Stromal cell of bone marrow (primary cell): ENCODE measurements at places on chromosomes 16 and 17.

GRCh38 chr16:2471016-2471652, at the start of gene NTN3:
TSS of gene NTN3 (plus strand) at chr16:2471297. CDS start at chr16:2471702, 405 bp downstream.
- DNase-seq, result no peak

- peak; percentile 38 for DNase-seq
Measured at GRCh38 chr16:28863929-28864793, 518 bp downstream of the SH2B1 start.

- no peak for DNase-seq
Measured at GRCh38 chr16:88651276-88651988, 579 bp upstream of the CYBA start.

DNA sequence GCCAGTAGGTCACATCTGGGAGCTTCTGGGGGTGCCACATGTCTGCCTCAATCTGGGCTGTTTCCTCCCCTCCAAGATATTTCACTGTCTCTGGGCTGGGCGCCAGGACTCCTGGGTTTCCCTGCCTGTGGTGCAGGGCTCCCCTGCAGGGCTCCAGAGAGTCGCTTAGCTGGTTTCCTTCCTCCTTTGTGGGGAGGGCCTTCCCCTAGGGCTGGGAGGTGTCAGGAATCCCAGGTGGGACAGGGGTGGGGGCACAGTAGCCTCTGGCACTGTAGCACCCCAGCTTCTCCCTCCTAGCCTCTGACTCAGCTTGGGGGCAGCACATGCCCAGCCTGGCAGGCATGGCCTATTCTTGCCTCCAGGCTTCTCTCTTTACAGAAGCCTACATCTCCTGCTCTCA, 2.6 kb downstream of the RARA start:
- no peak for DNase-seq

DNA sequence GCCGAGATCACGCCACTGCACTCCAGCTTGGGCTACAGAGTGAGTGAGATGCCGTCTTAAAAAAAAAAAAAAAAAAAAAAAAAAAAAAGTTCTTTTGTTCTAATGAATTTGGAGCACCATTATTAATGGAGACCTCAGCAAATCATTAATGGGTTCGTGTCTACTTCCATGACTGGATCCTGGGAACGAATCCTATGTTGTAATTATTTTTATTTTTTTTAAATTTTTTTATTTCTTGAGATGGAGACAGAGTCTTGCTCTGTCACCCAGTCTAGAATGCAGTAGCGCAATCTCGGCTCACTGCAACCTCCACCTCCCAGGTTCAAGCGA, 30.7 kb downstream of the SPOP start:
- DNase-seq, result no peak

DNA sequence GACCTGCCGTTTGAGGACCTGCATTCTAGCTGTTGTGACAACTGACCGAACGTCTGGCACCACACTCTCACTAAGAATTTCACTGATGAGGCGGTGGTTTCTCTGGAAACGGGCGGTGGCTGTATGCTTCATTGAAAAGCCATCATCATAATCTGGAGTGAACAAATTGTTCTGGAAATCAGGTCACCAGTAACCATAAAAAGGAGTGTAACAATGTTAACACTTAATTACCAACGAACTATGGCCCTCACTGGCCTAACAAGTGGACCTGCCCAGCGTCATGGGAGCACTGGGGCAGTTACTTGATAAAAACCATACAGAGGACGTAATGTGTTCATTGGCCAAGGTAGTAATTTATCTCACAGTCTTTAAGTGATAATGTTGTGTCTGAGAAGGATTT, 15.4 kb downstream of the SMARCE1 start:
- DNase-seq, result no peak

GRCh38 chr17:69723316-69723715, 308.8 kb downstream of the MAP2K6 start:
- no peak for DNase-seq

- DNase-seq, result no peak
Measured at GRCh38 chr17:22203208-22203715, 510.9 kb downstream of the KCNJ18 start.

DNA sequence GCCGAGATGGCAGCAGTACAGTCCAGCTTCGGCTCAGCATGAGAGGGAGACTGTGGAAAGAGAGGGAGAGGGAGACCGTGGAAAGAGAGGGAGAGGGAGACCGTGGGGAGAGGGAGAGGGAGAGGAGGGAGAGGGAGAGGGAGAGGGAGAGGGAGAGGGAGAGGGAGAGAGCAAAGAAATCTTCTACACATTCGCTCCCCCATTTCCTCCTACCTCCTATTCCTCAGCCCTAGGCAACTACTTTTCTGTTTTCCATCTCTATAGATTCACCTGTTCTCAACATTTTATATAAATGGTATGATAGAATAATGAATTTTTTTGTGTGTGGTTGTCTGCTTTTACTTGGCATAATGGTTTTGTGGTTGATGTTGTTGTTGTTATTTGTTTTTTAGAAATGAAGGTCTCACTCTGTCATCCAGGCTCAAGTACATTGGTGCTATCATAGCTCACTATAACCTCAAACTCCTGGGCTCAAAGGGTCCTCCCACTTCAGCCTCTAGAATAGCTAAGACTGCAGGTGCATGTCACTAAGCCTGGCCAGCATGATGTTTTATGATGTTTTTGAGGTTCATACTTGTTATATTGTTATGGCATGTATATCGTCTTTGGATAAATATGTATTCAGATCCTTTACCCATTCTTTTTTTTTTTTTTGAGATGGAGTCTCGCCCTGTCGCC, 6.0 kb upstream of the PRPF8 start:
- DNase-seq, result no peak

GRCh38 chr16:57615813-57616212, 12.6 kb upstream of the ADGRG1 start:
- no peak for DNase-seq

DNA sequence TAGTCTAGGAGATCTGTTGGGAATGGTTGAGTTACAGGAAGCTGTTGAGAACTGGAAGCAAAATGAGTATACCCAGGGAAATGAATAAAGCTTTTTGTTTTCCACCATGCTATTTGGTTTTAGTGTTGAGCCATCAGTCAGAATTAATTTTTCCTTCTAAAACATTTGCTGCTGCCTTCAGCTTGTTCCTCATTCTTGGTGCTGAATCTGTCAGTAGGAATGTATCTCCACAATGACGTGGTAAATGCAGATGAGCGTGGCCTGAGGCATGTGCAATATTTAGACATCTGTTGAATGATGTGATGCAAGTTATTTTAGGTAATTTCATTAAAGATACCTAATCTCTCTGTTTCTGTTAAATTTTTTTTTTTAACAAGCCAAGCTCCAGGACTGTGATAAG, 10.9 kb downstream of the HAPSTR1 start:
- DNase-seq, result peak; percentile 53

DNA sequence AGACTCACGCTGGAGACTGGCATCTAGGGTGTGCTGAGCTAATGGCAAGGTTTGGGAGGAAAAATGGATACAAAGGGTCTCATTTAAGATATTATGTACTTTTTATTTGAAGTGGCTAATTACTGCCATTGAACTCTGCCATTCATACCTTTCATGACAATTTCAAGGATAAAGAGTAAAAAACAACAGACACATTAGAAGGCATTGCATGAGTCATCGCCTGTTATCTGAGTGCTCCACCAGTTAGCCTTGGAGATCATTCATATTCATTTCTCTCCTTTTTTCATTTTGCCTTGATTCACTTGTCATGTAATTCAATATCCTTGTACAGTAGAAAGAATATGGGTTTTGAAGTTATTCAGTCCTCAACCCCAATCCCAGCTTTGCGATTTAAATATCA, 109.5 kb downstream of the CDH8 start:
- DNase-seq, result no peak

DNA sequence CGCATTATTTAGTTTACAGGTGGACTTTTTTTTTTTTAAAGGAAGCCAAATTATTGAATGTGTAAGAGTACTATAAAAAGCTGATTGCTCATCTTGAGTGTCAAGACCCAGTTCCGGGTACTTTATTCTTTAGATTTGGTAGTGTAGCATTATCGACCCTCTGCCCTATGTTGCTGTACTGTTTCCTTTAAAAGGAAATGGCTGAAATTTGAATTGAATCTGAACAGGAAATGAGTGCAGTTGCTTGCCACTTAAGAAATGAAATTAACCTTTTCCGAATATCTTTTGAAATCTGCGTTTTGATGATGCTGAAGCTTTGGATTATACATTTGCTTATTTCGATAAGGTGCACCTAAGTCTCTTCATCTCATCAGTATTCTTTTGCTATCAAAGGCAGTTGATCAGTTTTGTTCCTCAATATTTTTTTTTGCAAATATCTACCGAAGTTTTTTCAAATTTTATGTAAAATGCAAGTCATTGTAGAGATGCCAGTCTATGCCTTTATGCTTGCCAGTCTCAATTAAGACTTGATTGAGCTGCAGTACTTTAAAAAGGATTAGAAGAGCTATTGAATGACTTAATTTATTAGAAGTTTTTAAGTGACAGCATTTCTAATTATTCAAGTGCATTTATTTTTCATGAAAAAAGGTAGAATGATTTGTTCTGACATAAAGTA, 1.8 kb downstream of the GGNBP2 start:
- no peak for DNase-seq

DNA sequence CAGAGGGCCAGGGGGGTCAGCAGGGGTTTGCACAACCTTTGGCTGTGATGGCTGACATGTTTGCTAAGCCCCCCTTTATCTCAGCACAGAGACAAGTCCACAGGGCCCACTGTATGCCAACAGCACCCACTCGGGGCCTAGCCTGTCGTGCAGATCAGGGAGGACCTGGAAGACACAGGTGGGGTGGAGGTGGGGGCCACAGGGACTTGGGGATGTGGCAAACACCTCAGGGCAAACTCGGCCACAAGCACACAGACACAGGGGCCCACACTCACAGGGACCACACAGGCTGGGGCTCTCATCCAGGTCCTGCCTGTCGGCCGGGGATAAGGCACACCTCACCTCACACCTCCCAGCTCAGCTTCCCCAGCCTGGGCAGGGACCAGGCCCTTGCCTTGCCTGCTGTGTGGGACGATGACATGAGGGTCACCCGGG, 87.9 kb downstream of the C16orf78 start:
- DNase-seq, result no peak

DNA sequence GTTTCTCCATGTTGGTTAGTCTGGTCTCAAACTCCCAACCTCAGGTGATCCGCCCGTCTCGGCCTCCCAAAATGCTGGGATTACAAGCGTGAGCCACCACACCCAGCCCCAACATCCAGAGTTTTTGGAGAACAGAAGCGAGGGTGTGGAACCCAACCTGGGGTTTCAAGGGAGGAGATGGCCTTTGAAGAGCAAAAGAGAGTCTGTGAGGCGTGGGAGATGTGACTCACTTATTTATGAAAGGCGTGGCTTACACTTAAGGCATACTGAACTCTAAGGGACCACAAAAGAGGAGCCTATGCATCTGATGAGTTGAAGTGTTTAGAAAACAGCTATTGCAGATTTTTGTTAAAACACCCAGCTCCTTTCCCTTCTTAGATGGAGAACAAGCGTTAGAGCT, 18.9 kb downstream of the ARSG start:
- no peak for DNase-seq

DNA sequence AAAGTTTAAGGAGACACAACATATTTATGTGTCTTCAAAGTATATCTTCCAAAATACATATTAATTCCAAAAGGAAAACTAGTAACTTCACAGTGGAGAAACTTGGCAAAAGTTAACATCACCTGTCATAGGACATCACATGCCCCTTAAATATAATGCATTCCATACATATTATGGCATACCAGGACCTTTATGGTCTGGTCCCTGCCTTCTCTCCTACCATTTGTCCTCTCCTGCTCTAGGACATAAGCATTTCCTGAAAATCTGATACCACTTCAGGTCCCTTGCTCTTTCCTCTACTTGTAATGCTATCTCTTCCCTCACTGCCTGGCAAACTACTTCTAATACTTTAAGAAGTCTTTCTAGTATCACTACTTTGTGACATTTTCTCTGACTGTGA, 168.1 kb upstream of the RBL2 start:
- DNase-seq, result no peak

GRCh38 chr17:44913676-44914075, 1.6 kb downstream of the GFAP start:
- DNase-seq, result no peak

DNA sequence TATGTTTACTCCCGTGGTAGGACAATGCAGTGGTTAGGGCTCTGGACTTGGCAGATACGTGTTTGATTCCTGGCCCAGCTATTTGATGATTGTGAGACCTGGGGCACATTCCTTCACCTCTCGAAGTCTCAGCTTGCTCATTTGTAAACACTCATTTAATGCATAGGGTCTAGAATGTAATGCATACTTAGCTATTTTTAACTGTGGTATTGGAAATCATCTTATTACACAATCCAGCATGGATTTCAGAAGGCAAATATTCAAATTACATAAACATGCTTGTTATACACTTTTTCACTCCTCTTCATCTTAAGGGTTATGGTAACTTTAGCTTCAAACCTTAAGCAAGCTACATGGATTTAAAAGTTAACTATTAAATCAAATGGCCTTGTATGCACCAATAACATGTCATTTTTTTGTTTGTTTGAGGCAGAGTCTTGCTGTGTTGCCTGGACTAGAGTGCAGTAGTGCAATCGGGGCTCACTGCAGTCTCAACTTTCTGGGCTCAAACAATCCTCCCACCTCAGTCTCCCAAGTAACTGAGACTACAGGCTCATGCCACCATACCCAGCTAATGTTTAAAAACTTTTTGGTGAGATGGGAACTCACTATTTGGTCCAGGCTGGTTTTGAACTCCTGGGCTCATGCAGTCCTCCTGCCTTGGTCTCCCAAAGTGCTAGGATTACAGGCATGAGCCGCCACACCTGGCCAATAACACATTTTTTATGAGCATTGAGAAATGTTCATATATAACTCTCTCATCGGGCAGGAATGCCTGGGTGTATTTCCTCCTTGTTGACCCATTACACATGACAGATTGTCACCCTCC, 52.5 kb downstream of the VAT1L start:
- DNase-seq, result no peak

DNA sequence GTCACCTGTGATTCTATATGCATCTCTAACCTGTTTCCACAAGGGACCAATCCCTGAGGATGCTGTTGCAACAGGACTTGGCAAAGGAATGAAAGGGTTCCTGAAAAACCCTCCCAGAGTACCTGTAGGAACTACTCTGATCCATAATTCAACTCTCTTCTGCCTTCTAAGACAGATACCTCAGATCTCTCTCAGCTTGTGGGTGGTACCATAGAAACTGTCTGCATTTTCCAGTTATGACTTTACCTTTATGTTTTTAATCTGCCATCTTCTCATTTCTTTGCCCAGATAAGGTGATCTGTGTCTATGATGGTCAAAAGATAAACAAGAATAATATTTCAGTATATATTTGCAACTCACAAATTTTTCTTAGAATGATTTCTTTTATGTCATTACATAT, 65.1 kb downstream of the TMC6 start:
- no peak for DNase-seq

GRCh38 chr16:50270510-50271147, 4.3 kb downstream of the ADCY7 start:
- no peak for DNase-seq

GRCh38 chr17:37060928-37061327, 112.2 kb downstream of the AATF start:
- no peak for DNase-seq

DNA sequence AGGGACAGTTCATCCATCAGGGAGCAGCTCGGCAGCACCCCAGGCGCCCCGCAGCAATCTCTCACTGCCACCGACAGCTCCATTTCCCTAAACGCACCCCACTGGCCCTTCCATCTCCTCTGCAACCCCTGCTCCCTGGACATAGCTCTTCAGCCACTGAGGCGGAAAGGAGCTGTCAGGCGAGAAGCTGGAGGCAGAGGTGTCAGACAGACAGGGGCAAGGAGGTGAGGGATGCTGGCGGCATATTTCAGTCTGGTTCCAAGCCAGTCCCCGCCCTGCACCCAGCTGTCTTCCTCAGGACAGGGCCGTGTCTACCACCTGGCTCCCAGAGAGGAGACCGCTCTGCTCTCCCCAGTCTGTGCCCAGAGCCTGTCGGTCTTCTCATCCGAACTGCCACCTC, 9.7 kb downstream of the ACLY start:
- no peak for DNase-seq
